ENCODE measurements at places on chromosomes 5 and 9.

GRCh38 chr5:172795318-172795977, 24.5 kb upstream of the DUSP1 start:
- DNase-seq, result no peak

DNA sequence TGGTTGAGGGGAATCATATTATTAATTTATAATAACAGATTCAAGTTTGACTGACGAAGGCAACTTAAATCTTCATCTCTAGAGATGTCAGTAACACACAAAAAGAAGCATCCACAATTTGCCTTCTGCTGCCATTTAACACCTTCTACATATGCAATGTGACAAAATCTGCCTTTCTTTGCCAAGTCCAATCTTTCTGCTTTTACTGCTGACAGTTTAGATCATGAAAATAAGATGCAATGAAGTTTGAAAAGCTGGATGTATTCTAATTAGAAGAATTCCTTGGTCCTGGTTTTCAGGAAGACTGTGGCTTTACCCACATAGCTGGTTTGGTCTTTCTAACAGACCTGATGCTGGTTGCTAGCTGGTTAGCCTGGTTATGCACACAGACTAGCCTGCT, 178.9 kb downstream of the ACER2 start:
- no peak for DNase-seq

DNA sequence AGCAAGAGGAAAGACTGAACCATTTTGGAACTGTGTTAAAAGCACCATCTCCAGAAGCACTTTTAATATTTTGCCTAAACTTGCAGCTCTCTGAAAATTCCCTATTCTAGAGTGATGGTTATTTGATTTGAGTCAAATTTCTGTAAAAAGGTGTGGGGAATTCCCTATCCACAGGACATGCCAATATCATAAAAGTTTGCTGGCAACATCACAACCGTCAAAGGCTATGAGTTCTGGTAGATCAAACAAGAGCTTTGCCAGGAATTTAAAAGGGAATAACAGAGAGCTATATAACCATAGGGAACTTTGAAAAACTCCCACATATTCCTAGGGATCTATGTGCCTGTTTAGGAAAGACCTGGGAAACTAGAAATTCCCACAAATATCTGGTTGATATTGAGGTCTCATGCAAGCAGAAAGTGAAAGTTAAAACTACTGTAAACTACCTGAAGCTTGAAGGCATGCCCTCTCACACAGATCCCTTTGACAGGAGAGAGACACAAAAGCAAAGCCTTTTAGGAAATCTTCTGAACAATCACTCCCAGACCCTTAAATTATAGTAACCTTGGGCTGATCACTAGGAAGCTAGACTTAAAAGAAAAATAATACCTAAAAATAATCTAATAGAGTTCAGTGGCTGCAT, 549.9 kb downstream of the ANXA1 start:
- DNase-seq, result peak; percentile 15

DNA sequence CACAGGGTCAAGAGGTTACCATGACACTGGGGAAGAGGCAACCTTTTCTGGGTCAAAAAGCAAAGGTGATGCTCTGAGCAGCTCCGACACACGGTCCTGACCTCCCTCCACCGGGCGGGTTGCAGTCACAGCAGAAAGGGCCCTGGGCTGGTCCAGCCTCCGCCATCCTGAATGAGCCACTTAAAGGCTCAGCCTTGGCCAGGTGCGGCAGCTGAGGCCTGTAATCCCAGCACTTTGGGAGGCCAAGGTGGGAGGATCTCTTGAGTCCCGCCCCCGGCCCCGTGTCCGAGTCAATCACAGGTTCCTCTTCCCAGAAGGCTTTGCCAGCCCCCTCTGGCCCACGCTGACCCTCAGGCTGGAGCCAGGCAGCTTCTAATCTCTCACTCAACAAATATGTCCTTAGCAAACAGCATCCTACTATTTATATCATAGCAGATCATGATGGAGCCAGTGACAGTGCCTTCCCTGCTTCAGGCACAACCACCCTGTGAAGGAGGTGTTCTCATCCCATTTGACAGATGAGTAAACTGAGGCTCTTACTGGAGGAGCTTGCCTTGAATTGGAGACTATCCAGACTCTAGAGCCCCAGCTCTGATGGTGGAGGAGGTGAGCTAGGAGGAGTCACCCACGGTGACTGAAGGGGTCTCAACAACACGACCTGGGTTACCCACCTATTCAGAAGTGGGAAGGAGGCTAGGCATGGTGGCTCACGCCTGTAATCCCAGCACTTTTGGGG, 79.1 kb downstream of the LRSAM1 start:
- no peak for DNase-seq

Data from bronchial epithelial cell (primary cell).